ENCODE measurements at places on chromosomes 2 and 18.

DNA sequence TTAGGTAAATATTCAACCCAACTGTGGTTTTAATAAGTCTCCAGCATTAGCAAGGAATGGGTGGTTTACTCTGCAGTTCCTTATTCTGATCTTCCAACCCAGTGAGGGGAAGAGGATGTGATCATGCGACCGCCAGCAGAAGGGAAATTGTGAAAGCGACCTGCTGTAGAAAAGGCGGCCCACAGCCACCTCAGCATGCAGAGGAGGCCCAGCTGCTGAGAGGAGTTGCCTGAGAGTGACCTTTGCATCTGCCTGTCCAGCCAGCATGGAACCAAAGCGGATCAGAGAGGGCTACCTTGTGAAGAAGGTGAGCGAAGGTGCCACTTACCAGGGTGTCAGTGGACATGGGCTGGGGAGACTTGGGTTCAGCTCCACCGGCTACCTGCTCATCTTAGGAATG lies at the start of gene PLEK:
Gene PLEK (plus strand): TSS at position 196 of the 400 bp plus-strand sequence. CDS start 70 bp downstream, at position 266.
- DNase-seq = no peak

DNA sequence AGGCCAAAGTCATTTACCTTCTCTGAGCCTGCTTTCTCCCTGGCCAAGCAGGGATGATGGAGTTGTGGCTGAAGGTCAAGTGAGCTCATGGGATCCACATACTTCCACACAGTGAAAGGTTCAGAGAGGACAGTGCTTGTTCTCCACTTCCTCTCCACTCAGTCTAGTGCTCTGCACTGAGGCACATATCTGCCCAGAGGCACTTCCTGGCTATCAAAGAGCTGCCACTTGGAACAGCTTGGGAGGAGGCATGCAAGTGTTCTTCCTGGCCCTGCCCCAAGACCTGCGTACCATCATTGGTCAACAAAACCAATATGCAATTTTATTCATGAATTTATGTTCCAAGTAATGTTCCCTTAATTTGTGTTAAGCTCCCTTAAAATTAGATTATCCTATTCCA lies 71.9 kb downstream of the RNF152 start:
- no peak for DNase-seq

DNA sequence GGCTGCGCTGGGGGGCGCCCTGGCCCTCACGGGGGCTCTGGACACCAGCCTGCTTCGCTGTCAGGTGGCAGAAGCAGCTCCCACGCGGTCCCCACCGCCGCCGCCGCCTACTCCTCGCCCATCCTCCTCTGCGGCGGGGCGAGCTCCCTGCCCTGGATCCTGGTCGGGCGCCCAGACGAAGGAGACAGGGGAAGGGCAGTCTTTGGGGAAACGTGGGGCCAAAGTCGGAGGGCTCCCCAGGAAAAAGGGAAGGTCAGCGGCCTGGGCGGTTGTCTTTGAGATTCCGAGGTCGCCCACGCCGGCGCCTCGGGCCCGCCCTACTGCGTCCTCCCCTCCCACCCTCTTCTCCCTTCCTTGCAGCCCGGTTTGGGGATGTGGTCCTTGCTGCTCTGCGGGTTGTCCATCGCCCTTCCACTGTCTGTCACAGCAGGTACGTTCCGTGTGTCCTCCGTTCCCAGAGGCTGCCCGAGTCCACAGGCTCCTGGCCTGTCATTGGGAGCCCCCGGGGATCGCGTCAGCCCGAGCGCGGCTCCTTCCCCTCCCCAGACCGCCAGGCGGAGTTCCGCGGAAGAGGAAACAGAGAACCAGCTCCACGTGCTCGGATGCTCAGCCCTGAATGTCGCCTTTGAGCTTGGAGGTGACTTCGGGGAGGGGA lies 800 bp downstream of the IL1RL2 start:
- peak; percentile 40 for DNase-seq

- no peak for DNase-seq
Measured at GRCh38 chr2:75466708-75467311, 93.9 kb downstream of the EVA1A start.

DNA sequence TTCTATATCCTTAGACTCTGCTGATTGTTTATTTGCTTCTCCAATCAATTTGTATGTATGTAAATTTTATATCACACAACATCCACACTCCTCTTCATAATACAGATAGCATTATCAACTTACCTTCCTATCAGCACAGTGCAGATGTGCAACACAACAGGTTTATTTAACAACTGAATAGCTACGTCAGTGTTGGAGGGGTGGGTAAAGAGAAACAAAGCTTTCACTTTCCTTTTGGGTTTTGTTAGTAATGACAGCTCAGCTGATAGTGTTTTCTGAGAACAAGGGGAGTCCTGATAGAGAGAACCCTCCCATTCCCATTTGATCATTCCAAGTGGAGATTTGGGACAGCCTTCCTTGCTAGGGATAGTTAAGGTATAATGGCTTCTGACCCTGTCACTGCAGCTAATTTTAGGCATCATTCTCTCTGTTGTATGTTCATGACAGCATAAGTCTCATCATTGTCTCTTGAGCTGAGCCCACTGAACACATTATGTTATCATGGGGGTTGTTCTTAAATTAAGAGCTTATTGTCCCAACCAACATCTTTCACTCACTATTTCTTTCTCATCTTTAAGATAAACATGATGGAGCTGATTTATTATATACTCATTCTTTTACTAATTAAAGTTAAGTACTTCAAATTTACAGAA lies 227.7 kb downstream of the GPD2 start:
- DNase-seq = no peak

DNA sequence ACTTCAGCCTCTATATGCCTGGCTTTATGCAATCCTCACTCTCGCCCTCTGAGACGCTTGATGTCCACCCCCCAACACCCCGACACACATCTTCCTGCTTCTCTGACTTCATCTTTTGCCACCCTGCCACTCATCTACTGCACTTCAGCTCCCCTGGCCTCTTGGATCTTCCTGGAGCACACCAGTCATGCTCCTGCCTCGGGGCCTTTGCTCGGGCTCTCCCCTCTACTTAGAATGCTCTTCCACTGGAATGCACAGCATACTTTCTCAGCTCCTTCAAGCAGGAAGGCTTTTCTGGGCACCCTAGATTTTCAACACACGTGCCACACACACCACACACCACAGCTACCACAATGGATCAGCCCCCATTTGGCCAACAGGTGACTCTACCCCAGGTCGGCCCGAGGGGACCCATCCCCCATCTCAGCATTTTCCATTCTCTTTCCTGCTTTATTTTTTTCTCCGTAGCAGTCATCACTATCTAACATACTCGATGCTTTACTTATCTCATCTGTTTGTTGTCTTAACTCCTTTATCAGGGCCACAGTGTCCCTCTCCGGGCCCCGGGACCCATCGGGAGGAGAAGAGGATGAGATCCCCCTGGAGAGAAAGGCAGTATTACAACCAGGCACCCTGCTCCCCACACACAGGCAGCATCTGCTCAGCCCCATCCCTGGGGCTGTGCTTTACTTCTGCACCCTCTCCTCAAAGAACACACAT lies 2.3 kb downstream of the RUFY4 start:
- DNase-seq = no peak

- peak; percentile 20 for DNase-seq
Measured at GRCh38 chr2:181677912-181678586, 2.3 kb downstream of the NEUROD1 start.

- peak; percentile 3 for DNase-seq
Measured at GRCh38 chr2:111952871-111953452, 54.6 kb downstream of the MERTK start.

DNA sequence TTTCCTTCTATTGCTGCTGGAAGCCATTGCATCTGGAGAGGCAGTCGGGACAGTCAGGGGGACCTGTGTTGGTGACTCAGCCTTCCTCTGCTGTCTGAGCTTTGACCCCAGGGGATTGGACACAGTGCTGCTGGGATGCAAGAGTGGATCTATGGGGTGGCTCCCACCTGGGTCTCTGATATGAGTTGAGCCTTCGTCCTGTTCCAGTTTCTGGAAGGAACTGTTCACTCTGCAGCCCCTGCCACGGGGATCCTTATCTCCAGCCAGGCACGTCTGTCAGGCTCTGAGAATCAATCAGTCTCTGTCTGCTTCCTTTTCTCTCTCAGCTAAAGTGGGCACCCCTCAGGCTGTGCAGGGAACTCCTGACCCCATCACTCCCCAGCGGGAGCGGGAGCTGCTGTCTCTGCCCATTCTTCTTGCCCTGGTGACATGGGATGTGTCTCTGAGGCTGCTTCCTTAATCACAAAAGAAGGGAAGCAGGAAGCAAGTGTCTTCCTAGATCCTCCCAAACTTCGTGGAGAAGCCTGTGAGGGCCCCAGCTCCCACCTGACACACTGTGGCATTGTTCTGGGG lies 51.7 kb downstream of the ARHGAP28 start:
- no peak for DNase-seq

GRCh38 chr2:1251520-1251919 lies 161.7 kb upstream of the TPO start:
- no peak for DNase-seq

DNA sequence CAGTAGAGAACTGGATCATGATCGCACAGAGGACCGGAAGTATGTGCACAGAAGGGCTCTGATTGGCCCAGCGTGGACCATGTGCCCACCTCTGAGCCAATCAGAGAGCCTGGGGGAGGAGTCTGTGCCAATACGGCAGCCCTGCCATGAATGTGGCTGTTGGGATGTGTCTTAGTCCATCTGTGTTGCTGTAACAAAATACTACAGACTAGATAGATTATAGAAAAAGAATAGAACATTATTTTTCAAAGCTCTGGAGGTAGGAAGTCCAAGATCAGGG lies 132.0 kb downstream of the NDUFA10 start:
- no peak for DNase-seq

GRCh38 chr2:100041946-100042345 lies 100.4 kb downstream of the AFF3 start:
- no peak for DNase-seq

DNA sequence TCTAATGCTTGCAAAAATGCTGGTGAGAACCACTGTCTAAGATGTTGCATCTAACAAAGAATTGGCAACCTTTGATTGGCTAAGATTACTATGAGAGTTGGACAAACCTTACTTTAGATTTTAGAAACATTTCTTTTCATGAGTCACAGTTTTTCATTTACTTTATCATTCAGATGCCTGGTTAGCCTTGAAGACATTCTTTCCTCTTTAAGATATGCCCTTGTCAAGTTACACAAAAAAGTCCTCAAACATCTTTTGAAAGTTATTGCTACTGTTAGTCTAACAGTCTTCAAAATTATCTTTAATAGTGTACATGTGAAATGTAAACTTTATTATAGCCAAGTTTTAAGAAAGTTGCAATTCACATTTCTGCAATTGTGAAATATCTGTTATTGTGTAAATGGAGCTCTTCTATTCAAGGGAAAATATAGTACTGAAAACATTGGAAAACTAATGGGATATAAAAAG lies 276.3 kb downstream of the RND3 start:
- no peak for DNase-seq

DNA sequence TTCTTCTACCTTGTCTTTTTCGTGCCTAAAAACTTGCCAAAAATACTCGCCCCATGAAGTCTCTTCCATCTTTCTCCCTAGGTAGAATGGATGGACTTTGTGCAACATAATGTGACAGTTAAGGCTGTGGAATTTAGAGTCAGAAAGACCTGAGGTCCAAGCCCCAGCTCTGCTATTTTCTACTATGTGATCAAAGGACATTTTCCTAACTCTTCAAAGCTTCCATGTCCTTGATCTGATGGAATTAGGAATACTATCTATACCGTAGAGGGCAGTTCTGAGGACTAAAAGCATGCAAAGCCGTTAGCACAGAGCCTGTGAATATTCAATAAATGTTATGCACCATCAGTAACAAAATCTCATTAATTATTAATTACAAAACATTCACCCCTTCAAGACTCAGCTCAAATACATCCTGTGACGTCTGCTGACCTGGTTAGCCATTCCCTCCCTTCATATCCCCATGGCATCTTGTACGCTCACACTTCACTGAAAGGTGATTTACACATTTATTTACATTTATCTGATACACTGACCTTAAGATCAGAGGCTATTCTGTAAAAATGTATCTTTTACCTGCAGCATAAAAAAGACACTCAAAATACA lies 15.1 kb downstream of the IWS1 start:
- DNase-seq = no peak

- DNase-seq = no peak
Measured at GRCh38 chr2:29615183-29615582, 306.2 kb downstream of the ALK start.

GRCh38 chr2:16020389-16021008 lies 80.1 kb downstream of the MYCN start:
- no peak for DNase-seq

GRCh38 chr2:96751800-96752199 lies 8.9 kb upstream of the CNNM4 start:
- DNase-seq = no peak

GRCh38 chr2:133821107-133821760 lies 253.0 kb upstream of the NCKAP5 start:
- DNase-seq = no peak

GRCh38 chr18:44533071-44533470 lies 147.6 kb upstream of the SETBP1 start:
- DNase-seq = no peak

DNA sequence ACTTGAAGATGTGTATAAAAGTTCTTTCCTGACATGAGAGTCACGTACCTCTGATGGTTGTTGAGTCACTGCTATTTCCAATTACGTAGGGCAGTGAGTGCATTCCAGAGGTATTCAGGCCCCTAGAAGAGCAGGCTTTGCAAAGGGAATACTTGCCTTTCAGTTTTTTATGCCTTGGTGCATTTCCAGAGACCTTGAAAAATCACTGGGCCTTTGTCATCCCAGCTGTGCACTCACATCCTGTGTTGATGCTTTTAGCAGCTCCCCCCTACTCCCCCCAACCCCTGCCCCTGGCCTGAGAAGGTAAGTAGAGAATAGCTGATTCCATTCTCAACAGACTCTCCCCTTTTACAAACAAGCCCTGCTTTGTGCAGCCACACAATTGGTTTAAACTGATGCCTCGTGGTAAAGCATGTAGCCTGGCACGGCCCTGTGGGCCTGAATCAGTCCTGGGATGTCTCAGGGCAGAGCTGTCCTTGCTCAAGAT lies 174.2 kb downstream of the PRPF40A start:
- DNase-seq = no peak

GRCh38 chr18:39454866-39455265 lies 1889.3 kb upstream of the CELF4 start:
- no peak for DNase-seq

- DNase-seq = no peak
Measured at GRCh38 chr2:241555711-241556110, 2.8 kb upstream of the BOK start.

GRCh38 chr2:162016080-162016479 lies 57.9 kb downstream of the DPP4 start:
- no peak for DNase-seq

DNA sequence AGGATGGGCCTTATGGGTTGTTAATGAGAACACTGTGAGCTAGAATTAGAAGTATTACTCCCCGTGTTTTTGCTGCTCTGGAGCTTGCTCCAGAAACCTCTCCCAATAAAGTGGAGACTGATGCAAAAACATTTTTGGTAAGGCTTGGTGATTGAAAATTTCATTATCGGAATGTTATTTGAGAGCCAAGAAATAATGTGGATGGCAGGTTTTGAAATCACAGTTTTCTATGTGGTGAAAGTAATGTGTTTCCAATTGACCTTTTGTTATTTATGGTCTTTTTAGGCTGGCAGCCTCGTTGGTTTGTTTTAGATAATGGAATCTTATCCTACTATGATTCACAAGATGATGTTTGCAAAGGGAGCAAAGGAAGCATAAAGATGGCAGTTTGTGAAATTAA lies 5.1 kb downstream of the PLEKHA3 start:
- no peak for DNase-seq

Measured in stimulated activated naive CD4-positive, alpha-beta T cell treated with Interleukin-2 at 50 U/mL for 16 hours (primary cell).